Stimulated activated naive B cell treated with anti-CD40 and anti-IgM and Interleukin-4, amounts not matched to agents 10 μg/mL and 1 μg/mL and 100 μg/mL, for 72 hours (primary cell): ENCODE measurements at places on chromosomes 6 and 20.

- H3K27me3 ChIP-seq = no peaks in the 10 kb centered on the region
- DNase-seq = no peak
- H3K27ac ChIP-seq = no peak overlapping the region
Measured at GRCh38 chr6:34914358-34914757, 25.3 kb downstream of the ANKS1A start.

DNA sequence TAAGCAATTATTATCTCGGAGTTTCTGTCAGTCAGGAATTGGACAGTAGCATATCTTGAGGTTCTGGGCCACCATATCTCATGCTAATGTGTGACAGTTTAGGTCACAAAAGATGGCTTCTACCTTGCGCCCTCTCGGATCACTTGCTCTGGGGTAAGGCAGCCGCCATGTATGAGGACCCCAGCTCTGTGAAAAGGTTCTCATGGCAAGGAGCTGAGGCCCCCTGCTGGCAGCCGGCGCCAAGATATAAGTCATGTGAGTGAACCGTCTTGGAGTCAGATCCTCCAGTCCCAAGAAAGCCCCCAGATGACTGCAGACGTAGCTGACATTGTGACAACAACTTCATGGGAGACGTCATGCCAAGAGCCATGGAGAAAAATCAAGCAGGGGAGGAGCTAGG is 670.8 kb downstream of the KIF16B start:
- DNase-seq = no peak
- peaks cover 48% of the 10 kb centered on the region for H3K4me1 ChIP-seq
- no peaks in the 10 kb centered on the region for H3K27me3 ChIP-seq
- peak overlapping the region; percentile 81 for H3K27ac ChIP-seq
- no peak overlapping the region for H3K4me3 ChIP-seq
- H3K36me3 ChIP-seq = peaks cover 49% of the 10 kb centered on the region

- no peak overlapping the region for H3K4me3 ChIP-seq
- peaks cover 28% of the 10 kb centered on the region for H3K27me3 ChIP-seq
- peaks cover 2% of the 10 kb centered on the region for H3K4me1 ChIP-seq
- H3K27ac ChIP-seq = no peak overlapping the region
- no peak for DNase-seq
Measured at GRCh38 chr6:13987400-13987865, 62.7 kb downstream of the RNF182 start.

- peak within 1 kb of the TSS; percentile 83 for H3K4me3 ChIP-seq
- peaks cover 20% of the 10 kb centered on the region for H3K4me1 ChIP-seq
- H3K27ac ChIP-seq = peak within 1 kb of the TSS; percentile 67
- no peak for DNase-seq
Measured at GRCh38 chr20:37902504-37903313, at the start of gene VSTM2L. Gene VSTM2L, plus strand, starts transcription at chr20:37903127. Its CDS starts 224 bp downstream, at chr20:37903351.

DNA sequence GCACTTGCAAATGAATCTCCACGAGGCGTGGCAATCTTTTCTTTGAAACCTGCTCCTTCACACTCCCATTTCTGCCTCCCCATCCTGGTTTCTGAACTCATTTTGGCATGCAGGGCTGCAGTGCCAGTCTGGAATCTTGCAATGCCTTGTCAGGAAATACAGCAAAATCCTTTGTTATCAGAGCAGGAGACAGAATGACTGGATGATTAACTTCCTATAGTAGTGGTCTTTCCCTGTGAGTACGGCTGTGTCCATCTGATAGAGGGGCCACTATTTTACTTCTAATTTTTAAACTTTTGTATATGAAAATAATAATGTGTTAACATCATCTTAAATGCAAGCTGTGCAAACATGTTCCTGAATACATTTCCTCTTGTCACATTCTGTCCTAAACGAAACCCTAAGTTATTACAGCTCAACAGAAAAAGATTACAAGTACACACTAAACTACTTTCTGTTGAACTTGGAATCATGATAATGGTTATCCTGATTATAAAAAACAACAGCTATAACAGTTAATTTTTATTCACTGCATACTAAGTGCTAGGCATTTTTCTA is 140.2 kb downstream of the KIF13A start:
- no peaks in the 10 kb centered on the region for H3K27me3 ChIP-seq
- H3K27ac ChIP-seq = no peak overlapping the region
- H3K4me1 ChIP-seq = no peaks in the 10 kb centered on the region
- H3K4me3 ChIP-seq = no peak overlapping the region
- no peak for DNase-seq

GRCh38 chr6:170152124-170152926 is 138.6 kb downstream of the DLL1 start:
- H3K4me1 ChIP-seq = peaks cover 18% of the 10 kb centered on the region
- no peak for DNase-seq
- H3K27me3 ChIP-seq = peaks cover 63% of the 10 kb centered on the region
- H3K36me3 ChIP-seq = no peaks in the 10 kb centered on the region
- H3K4me3 ChIP-seq = no peak overlapping the region

GRCh38 chr6:155832596-155832995 is 377.0 kb upstream of the NOX3 start:
- no peak for DNase-seq
- no peaks in the 10 kb centered on the region for H3K4me1 ChIP-seq
- no peaks in the 10 kb centered on the region for H3K27me3 ChIP-seq

DNA sequence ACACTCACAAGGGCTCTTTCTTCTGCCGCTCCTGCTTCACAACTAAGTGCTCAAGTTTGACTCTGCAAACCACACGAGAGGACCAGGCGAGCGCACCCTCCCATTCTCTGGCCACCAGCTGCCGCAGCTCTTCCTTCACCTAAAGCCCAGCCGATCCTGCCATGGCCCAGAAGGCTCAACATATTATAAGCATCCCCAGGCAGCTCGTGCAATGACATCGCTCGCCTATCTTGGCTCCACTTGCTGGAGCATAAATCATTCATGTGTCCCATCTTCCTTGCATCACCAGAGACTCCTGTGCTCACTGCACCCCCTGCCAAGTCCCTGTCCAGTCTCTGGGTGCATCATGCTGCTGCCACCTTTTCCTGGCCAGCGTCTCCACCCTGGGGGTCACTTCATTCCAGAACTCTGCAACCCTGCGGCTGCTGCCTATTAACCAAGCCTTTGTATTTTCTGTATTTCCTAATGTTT is 59.0 kb downstream of the PSMG4 start:
- H3K36me3 ChIP-seq = no peaks in the 10 kb centered on the region
- H3K27me3 ChIP-seq = peaks cover 31% of the 10 kb centered on the region
- peaks cover 10% of the 10 kb centered on the region for H3K4me1 ChIP-seq
- no peak overlapping the region for H3K27ac ChIP-seq
- DNase-seq = no peak

GRCh38 chr20:7308163-7308562 is 540.7 kb downstream of the BMP2 start:
- DNase-seq = no peak
- H3K27me3 ChIP-seq = peaks cover 6% of the 10 kb centered on the region
- no peaks in the 10 kb centered on the region for H3K36me3 ChIP-seq
- no peak overlapping the region for H3K27ac ChIP-seq
- no peaks in the 10 kb centered on the region for H3K4me1 ChIP-seq
- no peak overlapping the region for H3K4me3 ChIP-seq
